Caco-2 (cell line): ENCODE measurements at places on chromosomes 13 and 19. TPM values are rescaled to one million over a fixed set of nuclear protein-coding genes. Genes with fewer than 3 reads are reported as not detected.

GRCh38 chr13:77477299-77477848, 58.1 kb upstream of the SCEL start:
- no peak for DNase-seq

The NCCRP1 gene
- 0.39 and 0.84 TPM in 2 replicates for total RNA-seq

DNA sequence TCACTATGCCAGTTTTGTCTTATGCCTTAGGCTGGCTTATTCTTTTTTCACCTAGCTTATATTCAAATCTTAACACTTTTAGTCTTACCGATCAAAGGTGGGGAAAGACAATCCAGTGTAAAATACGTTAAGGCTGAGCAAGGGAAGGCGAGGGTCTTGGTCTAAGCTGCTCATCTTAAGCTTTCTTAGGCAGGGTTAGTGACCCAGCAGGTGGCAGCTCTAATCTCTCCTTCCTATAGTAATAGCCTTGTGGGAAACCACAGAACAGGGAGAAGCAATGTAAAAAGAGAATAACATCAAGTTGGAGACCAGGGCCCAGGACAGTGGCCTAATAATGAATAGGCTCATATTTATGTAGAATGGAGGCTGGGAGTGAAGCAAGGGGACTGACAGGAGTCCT, 45.9 kb downstream of the COG3 start:
- no peak for DNase-seq

DNA sequence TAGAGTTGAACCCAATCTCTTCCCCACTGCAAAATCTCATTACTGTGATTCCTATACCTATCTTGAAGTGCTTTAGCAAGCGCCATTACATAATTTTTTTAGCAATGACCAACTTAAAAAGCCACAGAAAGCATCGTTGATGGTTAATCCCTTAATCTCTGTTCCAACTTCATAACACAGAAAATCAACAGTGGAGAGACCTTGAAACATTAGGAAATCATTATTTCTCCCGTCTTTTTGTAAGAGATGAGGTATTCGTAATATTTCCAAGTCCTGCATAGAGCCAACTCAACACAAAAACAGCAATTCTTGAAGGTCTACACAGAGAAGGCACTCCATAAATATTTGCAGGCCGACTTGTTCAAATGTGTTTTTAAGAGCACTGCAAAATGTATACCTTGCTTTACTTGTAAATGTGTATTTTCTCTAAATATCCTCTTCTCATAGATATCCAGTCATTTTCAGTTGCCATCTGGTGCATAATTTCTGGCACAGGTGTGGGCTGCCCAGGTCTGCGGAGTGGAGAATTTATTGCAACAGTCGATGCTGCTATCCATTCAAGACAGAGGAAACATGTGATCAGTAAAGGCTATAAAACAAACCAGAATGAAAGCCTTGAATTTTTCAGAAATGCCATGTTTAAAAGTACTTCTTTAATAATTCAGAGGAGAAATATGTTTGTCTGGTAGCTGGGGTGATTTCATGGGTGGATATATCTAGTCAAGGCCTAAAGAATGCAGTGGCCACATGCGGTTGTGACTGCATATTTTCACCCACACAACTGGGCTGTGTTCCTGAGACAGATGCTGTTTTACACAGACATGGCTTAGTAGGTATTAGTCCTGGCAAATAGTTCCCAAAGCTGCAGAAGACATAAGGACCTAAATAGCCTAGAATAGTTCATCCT, 234.3 kb upstream of the STARD13 start:
- DNase-seq = no peak

- no peak for DNase-seq
These were observed 226.7 kb upstream of the IPO5 start for GRCh38 chr13:97726664-97727280.

- DNase-seq = no peak
These were observed 36.4 kb upstream of the NANOS3 start for GRCh38 chr19:13840305-13841085.

DNA sequence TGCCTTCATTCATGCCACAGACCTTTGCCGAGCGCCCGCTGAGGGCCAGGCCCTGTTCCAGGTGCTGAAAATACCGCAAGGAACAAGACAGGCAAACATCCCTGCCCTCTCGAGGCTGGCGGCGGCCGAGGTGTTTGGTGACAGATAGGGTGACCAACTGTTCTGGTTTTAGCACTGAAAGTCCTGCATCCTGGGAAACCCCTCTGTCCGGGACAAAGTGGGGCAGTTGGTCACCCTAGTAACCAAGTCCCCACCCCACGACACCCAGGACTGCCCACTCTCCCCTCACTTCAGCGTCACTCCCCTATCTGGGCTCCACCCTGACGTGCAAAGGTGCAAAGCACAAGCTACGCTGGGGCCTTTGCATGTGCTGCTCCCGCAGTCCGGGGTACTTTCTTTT, 17.3 kb downstream of the ZBTB7A start:
- DNase-seq = no peak

DNA sequence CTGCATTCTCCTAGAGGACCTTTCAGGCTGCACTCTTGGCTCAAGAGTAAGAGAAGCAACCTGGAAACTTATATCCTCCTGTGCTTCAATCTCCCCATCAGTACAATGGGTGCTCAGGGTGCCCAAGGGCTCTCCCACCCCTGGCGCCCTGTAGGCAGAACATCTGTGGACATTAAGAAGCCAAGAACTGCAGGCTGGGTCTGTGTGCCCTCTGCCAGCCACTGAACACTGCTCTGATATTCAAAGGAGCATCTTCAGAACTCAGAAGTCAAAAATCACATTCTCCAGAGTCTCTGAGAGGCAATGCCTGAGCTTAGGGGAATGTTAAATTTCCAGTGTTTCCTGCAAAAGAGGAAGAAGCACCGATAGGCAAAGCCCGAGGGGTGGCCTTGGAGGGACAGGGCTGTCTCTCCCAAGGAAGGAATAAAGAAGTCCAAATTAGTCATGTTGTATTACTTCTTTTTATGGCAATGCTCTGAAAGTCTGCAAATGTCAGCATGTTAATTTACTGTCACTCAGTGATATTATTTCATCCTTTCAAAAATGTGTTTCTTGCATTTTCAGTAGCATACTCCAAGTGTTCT, 88.1 kb downstream of the TSHZ3 start:
- DNase-seq = no peak

GRCh38 chr19:9644472-9644871, 23.4 kb upstream of the ZNF561 start:
- no peak for DNase-seq

DNA sequence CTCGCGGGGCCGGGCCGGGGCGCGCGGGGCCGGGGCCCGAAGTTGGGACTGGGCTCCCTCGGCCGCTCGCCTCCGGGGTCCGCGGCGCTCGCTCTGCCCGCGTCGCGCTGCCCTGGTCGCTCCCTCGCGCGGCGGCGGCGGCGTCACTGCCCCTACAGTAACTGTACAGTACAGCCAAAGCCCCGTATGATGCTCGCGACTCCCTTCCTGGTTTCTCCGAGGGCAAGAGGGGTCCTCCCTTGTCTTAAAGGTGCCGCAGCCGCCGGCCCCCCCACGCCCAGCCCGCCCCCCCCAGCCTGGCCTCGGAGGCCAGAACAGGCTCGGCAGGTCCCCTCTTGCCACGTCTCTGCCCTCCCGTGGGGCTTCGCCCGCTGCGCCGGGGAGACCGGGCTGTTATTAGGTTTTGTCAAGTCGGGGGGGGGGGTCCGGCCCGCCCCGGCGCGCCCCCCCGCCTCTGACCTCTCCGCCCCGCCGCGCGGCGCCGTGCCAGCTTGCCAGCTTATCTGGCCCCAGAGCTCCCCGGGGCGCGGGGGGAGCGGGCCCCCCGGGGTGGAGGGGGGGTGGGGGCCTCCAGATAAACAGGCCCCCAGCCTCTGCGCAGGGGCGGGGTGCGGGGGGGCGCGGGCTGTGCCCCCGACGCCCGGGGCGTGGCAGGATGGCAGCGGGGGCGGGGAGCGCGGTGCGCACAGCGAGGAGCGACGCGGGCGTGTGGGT, at the start of gene ZBTB7A:
TSS of gene ZBTB7A (minus strand) at position 218 of the 714 bp plus-strand sequence. CDS start 11,667 bp downstream, outside the sequence.
- DNase-seq = peak; percentile 75

GRCh38 chr13:42043676-42044075, 4.8 kb upstream of the DGKH start:
- no peak for DNase-seq

- DNase-seq = peak; percentile 89
These were observed 2.1 kb downstream of the CALM3 start for GRCh38 chr19:46603195-46603637.

- no peak for DNase-seq
These were observed 42.9 kb downstream of the CRYL1 start for GRCh38 chr13:20482787-20483186.

DNA sequence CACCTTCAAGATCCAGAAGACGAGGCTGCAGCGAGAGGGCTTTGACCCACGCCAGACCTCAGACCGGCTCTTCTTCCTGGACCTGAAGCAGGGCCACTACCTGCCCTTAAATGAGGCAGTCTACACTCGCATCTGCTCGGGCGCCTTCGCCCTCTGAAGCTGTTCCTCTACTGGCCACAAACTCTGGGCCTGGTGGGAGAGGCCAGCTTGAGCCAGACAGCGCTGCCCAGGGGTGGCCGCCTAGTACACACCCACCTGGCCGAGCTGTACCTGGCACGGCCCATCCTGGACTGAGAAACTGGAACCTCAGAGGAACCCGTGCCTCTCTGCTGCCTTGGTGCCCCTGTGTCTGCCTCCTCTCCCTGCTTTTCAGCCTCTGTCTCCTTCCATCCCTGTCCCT, 7.0 kb upstream of the PGLS start:
- DNase-seq = no peak

The CDC34 gene
- total RNA-seq = 129 and 133 TPM in 2 replicates

DNA sequence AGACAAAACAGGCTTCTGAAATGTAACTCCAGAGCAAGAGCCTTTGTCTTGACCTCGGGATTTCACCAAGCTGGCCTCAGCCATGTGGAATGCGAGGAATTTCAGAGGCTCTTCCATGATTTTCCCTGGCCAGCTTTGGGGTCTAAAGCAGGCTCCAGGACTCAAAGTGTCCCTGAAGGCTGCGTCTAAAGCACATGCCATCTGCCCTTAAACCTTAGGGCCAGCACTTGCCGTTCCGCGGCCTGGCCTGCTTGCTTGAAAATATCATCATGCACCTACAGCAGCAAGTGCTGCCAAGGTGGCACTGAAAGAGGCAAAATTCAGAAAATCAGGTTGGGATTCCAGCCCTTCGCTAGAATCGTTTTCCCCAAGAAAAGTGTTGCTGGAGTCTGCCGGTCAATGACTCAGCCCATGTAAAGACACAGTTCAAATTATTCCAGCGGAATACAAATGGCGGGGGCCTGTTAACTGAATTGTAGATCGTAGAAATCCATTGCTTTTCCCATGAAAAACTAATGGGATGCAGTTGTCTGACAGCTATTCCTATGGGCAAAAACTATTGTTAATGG, 105.7 kb upstream of the RAP2A start:
- DNase-seq = peak; percentile 62

DNA sequence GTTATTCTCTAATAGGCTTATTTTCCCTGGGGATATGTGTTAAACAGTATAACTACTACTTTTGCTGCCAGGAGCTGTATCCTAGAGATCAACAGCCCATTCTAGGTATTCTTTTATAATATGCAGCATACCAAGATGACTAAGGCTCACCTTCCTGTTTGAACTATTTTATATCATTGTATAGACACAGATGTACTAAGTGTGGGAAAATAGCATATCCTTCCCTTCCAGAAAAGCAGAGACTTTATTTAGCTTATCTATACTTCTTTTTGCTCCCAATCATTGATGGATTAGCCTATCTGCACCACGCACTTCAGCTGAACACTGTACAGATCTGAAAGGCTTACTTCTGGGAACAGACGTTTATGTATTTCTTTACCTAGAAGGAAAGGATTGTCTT, 82.6 kb downstream of the MAB21L1 start:
- no peak for DNase-seq

- no peak for DNase-seq
These were observed 716.2 kb upstream of the ARGLU1 start for GRCh38 chr13:107284173-107284572.

DNA sequence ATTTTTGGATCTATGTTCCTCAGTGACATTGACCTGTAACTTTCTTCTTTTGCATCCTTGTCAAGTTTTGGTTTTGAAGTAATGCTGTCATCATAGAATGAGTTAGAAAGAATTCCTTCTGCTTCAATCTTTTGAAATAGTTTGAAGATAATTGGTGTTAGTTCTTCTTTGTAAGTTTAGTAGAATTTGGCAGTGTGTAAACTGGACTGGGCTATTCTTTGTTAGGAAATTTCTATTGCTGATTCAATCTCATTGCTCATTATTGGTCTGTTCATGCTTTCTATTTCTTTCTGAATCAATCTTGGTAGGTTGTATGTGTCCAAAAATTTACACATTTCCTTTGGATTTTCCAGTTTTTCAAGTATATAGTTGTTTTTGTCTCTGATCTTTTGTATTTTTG, 101.7 kb upstream of the SPRY2 start:
- no peak for DNase-seq

DNA sequence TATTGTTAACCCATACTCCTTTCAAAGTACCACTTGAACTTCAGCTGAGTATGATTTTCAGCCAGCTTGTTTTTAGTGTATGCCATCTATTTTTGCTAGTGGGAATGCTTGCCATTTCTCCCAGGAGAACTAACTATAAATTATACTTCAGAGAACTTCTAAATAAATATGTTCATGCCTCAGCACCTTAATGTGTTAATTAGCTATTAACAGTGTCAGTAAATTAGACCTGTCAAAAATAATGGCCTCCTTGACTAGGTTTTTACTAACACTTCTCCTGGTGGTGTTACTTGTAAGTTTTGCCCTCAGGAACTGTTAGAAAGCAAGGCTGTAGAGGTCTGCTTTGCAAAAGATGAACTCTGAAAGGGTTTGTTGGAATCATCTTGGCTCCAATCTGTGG, 4.5 kb downstream of the CLDN10 start:
- DNase-seq = no peak

- DNase-seq = no peak
These were observed 824.0 kb downstream of the UQCRFS1 start for GRCh38 chr19:28388988-28389387.

The ZNF724 gene
- 10.6 and 11.8 TPM in 2 replicates for total RNA-seq

GRCh38 chr19:51246164-51246552, 4.7 kb upstream of the SIGLECL1 start:
- DNase-seq = no peak

DNA sequence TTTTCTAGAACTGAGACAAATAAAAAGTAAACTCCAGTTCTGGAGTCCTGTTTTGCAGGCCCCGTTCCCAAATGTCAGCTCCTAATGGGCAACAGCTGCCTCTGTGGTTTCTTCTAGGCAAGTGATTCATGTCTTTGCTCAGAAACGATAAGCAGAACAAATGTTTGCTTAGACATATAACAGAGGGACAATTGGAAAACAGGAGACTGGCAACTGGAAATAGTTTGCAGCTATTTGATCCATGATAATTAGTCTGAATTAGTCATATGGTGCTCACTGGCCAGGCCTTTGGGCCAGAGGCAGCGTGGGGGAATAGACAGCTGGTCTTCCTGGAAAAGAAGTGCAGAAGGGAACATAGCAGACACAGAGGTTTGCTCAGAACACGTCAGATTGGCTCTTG, 29.2 kb upstream of the TSHZ3 start:
- no peak for DNase-seq

The ZNF878 gene
- total RNA-seq = 0.32 and 0.60 TPM in 2 replicates

DNA sequence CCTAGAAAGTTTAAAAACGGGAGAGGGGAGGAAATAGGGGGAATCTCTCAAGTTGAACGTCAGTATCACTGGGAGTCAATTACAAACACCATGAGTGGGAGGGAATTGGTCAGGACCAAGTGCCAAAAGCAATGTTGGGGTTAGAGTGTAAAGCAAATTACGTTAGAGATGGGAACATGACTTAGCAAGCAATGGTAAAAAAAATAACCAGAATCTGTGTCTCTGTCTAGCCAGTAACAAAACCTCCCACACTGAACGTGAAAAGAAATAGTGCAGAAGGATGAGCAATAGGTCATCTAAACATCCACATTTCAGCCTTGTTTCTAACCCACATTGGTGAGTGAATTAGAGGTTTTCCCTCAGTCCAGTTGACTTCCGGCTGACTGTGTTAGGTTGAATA, 242.2 kb downstream of the COG6 start:
- no peak for DNase-seq

GRCh38 chr19:18685597-18686190, 2.2 kb downstream of the CRTC1 start:
- DNase-seq = no peak
